ENCODE measurements at places on chromosomes 7 and 10. TPM values are rescaled to one million over a fixed set of nuclear protein-coding genes. Genes with fewer than 3 reads are reported as not detected.

GRCh38 chr7:22569586-22570321 is 69.8 kb upstream of the STEAP1B start:
- no peak overlapping the region for H3K27ac ChIP-seq
- no peaks in the 10 kb centered on the region for H3K36me3 ChIP-seq
- no peaks in the 10 kb centered on the region for H3K27me3 ChIP-seq
- H3K4me1 ChIP-seq = peaks cover 12% of the 10 kb centered on the region

GRCh38 chr7:112495810-112496462 is 15.1 kb downstream of the LSMEM1 start:
- H3K27me3 ChIP-seq = no peaks in the 10 kb centered on the region
- peak; percentile 85 for DNase-seq
- H3K27ac ChIP-seq = no peak overlapping the region
- no peaks in the 10 kb centered on the region for H3K4me1 ChIP-seq
- no peaks in the 10 kb centered on the region for H3K36me3 ChIP-seq

Gene PITRM1
- 51.1 TPM for total RNA-seq

GRCh38 chr10:124063750-124064603 is 29.4 kb downstream of the CHST15 start:
- H3K27me3 ChIP-seq = no peaks in the 10 kb centered on the region
- no peak for DNase-seq
- H3K4me1 ChIP-seq = peaks cover 30% of the 10 kb centered on the region
- H3K4me3 ChIP-seq = no peak overlapping the region

Gene MACC1
- total RNA-seq = 14.2 TPM

DNA sequence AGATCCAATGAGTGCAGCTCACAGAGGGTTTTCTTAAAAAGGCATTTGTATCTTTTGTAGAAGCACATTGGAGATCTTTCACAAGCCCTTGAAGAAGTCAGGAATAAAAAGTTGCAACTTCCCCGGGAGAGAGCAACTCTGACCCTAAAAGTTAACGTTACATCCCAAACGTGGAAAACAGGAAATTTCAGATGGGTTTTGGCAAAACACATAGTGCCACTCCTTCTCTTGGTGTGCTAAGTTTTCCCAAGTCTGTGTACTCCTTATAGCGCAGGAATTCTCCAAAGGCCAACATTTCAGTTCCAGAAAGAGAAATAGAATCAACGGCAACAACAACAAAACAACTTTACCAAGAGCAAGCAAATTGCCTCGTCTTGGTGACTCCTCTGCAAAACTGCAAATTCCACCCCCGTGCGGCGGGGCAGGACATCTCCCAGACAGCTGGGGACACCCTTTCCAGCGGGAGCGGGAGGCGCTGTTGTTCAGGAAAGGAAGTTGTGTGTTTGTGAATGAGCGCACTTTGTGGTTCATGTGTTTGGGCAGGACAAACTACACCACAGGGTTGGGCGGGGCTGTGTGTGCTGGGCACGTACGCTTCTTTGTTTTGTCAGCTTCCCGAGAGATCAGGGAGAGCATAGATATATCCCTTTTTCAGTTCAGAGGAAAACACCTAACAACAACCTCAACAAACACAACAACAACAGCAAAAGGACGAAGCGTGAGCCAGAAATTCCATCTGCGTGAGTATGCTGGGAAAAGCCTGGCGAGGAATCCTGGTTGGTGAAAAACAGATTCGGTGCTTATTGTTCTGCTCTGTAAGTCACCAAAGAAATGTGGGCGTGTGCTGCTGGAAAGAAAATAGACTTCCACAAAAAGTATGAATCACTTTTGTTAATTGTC is 294.7 kb upstream of the PITRM1 start:
- no peaks in the 10 kb centered on the region for H3K27me3 ChIP-seq
- peak; percentile 64 for DNase-seq
- H3K4me3 ChIP-seq = no peak overlapping the region

Gene GHRHR
- not detected for total RNA-seq

DNA sequence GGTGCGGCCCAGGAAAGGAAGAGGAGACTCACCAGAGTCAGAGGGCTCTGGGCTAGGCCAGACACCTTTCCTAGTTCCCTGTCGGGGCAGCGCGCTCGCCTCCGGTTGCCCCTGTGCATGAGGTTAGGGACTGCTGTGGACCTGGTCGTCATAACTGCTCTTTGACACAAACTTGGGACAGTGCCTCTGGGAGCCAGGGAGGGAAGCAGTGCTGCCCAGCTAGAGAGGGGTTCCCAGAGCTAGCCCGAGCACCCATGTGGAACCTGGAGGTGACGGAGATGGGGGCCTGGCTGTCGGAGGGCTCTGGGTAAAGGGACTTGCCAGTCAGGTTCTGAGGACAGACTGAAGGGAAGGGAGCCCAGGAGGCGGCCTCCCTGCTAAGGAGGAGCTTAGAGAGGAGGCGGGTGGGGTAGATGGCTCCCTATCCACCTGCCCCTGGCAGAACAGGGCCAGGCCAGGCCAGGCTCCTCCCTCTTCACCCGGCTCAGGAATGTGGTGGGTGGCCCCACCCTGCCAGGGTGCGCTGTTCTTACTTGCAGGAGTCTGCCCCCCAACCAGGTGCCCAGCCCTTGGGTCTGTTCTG is 29.7 kb downstream of the AGAP3 start:
- DNase-seq = peak; percentile 63
- H3K27ac ChIP-seq = no peak overlapping the region
- H3K36me3 ChIP-seq = no peaks in the 10 kb centered on the region
- peaks cover 25% of the 10 kb centered on the region for H3K27me3 ChIP-seq
- peak overlapping the region; percentile 57 for H3K4me3 ChIP-seq

DNA sequence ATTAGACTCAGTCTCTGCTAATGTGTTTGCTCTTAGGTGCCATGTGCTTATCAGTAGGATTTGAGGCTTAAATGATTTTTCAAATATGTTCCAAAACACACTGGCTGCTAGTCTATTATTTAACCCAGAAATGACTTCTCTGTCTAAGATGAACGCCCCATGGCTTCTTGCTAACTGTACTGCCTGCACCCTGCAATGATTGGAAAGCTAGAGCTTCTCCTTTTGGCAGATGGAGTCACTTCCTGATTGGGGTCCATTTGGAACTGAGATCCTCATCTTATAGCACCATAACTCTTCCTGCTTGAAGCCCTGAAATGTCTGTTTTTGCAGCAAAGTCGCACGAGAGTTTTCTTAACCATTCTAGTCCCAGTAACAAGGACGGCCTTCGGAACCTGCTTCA is 186.5 kb upstream of the ADO start:
- H3K4me1 ChIP-seq = no peaks in the 10 kb centered on the region
- no peaks in the 10 kb centered on the region for H3K36me3 ChIP-seq
- H3K27me3 ChIP-seq = no peaks in the 10 kb centered on the region
- DNase-seq = no peak
- no peak overlapping the region for H3K4me3 ChIP-seq

DNA sequence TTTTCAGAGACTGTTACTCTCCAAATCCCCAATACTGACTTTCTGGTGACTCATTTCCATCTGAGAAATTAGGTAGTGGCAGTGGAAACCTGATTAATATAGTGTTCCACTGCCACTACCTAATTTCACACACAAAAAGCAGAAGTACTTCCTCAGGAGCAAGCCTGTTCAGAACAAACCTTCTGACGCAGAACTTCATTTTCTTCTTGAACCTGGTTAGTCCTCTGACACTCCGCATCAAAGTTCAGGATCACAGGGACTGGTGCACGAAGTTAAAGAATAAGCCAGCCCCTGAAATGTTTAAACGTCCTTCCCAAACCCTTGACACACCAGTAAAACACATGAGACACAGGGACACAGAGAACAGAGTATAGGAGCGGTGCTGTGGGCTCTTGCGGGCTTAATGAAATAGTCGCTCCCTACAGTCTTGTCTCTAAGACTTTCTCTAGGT is 4.4 kb downstream of the WDR91 start:
- peaks cover 11% of the 10 kb centered on the region for H3K27me3 ChIP-seq
- no peak for DNase-seq
- H3K27ac ChIP-seq = no peak overlapping the region
- H3K36me3 ChIP-seq = no peaks in the 10 kb centered on the region
- H3K4me3 ChIP-seq = no peak overlapping the region

DNA sequence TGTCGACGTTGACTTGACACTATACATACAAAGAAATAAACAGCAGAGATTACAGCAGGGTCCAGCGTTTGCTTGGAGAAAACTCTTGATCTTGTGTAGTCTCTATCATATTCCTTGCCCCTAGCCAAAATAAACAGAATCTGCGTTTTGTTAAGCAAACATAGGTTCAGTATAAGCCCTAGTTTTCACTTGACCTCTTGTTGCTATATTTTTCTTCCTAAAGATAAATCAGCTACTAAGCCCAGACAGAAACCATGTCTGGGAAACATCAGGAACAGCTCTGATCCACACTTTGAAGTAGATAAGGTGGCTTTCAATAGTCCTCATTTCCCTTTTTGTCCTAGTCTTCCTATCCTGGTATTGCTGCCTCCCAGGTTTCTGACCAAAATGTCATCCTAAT is 328.2 kb upstream of the MAGI2 start:
- no peak overlapping the region for H3K4me3 ChIP-seq
- no peak for DNase-seq
- no peak overlapping the region for H3K27ac ChIP-seq
- H3K36me3 ChIP-seq = no peaks in the 10 kb centered on the region

GRCh38 chr7:73829921-73830680 is 695 bp upstream of the CLDN4 start:
- peak overlapping the region; percentile 37 for H3K4me3 ChIP-seq
- no peaks in the 10 kb centered on the region for H3K27me3 ChIP-seq
- peaks cover 70% of the 10 kb centered on the region for H3K4me1 ChIP-seq
- no peak for DNase-seq
- H3K27ac ChIP-seq = peak overlapping the region; percentile 87

DNA sequence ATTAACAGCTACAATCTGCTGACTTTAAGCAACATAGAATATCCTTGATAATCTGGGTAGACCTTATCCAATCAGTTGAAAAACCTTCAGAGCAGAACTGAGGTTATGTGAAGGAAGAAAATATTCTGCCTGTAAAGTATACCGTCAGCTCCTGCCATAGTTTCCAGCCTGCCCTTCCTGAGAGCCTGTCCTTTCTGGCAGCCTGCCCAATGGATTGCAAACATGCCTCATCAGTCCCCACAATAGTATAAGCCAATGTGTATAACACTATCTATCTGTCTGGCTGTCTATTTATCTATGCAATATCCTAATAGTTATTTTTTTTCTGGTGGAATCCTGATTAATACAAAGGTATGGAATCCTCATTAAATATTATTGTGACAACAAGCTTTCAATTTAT is 489.2 kb upstream of the KCND2 start:
- no peak overlapping the region for H3K27ac ChIP-seq
- no peak for DNase-seq
- H3K36me3 ChIP-seq = no peaks in the 10 kb centered on the region
- H3K27me3 ChIP-seq = no peaks in the 10 kb centered on the region

- DNase-seq = no peak
- no peak overlapping the region for H3K27ac ChIP-seq
- no peak overlapping the region for H3K4me3 ChIP-seq
Measured at GRCh38 chr7:25381818-25382589, 153.7 kb upstream of the NPVF start.

Gene SLC18A3
- total RNA-seq = 0.12 TPM

- DNase-seq = no peak
- no peaks in the 10 kb centered on the region for H3K27me3 ChIP-seq
- H3K36me3 ChIP-seq = peaks cover 4% of the 10 kb centered on the region
- H3K27ac ChIP-seq = peak overlapping the region; percentile 14
Measured at GRCh38 chr7:123557016-123557397, 611 bp downstream of the NDUFA5 start.

Gene GATA3
- total RNA-seq = not detected

- H3K4me1 ChIP-seq = no peaks in the 10 kb centered on the region
- no peak overlapping the region for H3K27ac ChIP-seq
- H3K4me3 ChIP-seq = no peak overlapping the region
- DNase-seq = no peak
Measured at GRCh38 chr7:100911484-100911883, 15.8 kb upstream of the ACHE start.

GRCh38 chr7:11655163-11655562 is 176.8 kb downstream of the THSD7A start:
- H3K4me1 ChIP-seq = no peaks in the 10 kb centered on the region
- H3K27me3 ChIP-seq = no peaks in the 10 kb centered on the region
- no peak for DNase-seq

- H3K4me3 ChIP-seq = no peak overlapping the region
- H3K4me1 ChIP-seq = peaks cover 38% of the 10 kb centered on the region
- no peaks in the 10 kb centered on the region for H3K27me3 ChIP-seq
Measured at GRCh38 chr10:24848195-24848594, 104.2 kb downstream of the PRTFDC1 start.

- no peak for DNase-seq
- no peaks in the 10 kb centered on the region for H3K36me3 ChIP-seq
- H3K4me1 ChIP-seq = no peaks in the 10 kb centered on the region
- no peak overlapping the region for H3K27ac ChIP-seq
- no peak overlapping the region for H3K4me3 ChIP-seq
Measured at GRCh38 chr7:117995850-117996650, 122.8 kb upstream of the CTTNBP2 start.

GRCh38 chr10:29807163-29807806 is 172.5 kb upstream of the SVIL start:
- no peak for DNase-seq
- no peaks in the 10 kb centered on the region for H3K36me3 ChIP-seq
- H3K4me1 ChIP-seq = no peaks in the 10 kb centered on the region
- no peaks in the 10 kb centered on the region for H3K27me3 ChIP-seq

GRCh38 chr10:82288461-82288881 is 413.5 kb downstream of the NRG3 start:
- H3K4me3 ChIP-seq = no peak overlapping the region
- no peaks in the 10 kb centered on the region for H3K4me1 ChIP-seq
- no peak overlapping the region for H3K27ac ChIP-seq
- no peaks in the 10 kb centered on the region for H3K36me3 ChIP-seq

- H3K4me3 ChIP-seq = no peak overlapping the region
- H3K4me1 ChIP-seq = no peaks in the 10 kb centered on the region
- H3K36me3 ChIP-seq = no peaks in the 10 kb centered on the region
- H3K27ac ChIP-seq = no peak overlapping the region
Measured at GRCh38 chr10:126022841-126023240, 126.5 kb downstream of the FANK1 start.

GRCh38 chr7:127251465-127252376 is 1.0 kb downstream of the GRM8 start:
- H3K27me3 ChIP-seq = peaks cover 79% of the 10 kb centered on the region
- H3K4me3 ChIP-seq = peak overlapping the region; percentile 95
- no peak overlapping the region for H3K27ac ChIP-seq
- H3K4me1 ChIP-seq = peaks cover 18% of the 10 kb centered on the region

GRCh38 chr7:117755136-117755535 is 118.1 kb downstream of the CTTNBP2 start:
- DNase-seq = no peak
- no peaks in the 10 kb centered on the region for H3K27me3 ChIP-seq
- H3K36me3 ChIP-seq = peaks cover 16% of the 10 kb centered on the region
